ENCODE measurements at places on chromosomes 12 and 14.

DNA sequence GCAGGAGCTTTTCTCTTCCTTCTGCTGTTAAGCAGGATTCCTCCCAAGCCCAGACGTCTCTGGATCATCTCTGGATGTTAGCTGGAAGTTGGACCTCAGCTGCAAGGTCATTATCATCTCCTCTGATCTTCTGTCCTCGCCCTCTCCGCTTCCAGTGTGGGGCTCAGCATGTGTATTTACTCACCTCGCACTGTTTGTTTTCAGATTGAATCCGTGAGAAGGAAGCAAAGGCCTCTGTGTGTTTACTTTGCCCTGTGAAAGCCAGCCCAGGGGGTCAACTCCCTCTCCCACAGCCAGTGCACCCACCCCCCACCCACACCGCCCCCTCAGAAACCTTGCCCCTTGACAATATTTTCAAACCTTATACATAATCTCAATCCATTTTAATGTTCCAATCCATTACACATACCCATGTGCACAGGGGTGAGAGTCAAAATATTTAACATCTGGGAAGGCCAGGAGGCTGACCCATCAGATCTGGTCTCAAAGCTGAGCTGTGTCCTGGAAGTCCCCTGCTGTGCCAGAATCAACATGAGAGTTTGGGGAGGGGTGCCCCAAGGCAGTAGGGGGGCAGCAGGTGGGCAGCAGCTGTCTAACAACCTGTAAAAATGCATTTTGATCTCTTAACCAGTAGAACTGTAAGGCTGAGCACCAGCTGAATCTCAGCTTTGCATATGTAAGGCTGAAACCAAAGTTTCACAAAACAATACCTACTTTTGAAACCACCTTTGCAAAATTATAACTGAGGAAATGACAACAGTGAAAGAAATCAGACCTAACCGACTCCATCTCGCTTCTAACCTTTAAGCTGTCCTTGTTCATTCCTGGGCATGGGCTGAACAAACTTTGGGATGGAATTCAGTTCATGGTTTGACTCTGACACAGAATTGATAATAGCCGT lies 157.9 kb downstream of the ZNF664 start:
- peak; percentile 90 for DNase-seq

DNA sequence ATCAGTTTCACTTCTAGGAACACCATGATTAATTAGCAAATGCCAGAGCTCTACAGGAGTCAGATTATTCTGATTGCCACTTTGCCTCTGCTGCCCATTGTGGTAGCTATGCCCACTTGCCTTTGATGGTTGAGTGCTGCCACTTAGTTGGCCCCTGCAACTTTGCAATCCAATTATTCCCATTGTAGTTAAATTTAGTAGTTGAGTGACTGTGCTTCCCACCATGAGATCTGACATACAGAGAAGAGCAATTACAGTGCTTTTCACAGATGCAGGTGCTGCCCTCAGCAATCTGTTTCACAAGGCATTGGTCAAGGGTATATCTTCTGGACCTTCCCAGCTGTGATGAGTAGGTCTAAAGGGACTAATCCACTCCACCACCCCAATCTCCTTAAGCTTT lies 468.4 kb upstream of the RGS6 start:
- DNase-seq, result no peak

- DNase-seq, result no peak
Measured at GRCh38 chr12:3775385-3776035, 22.6 kb upstream of the CRACR2A start.

- no peak for DNase-seq
Measured at GRCh38 chr12:124524231-124524925, 43.0 kb downstream of the NCOR2 start.

DNA sequence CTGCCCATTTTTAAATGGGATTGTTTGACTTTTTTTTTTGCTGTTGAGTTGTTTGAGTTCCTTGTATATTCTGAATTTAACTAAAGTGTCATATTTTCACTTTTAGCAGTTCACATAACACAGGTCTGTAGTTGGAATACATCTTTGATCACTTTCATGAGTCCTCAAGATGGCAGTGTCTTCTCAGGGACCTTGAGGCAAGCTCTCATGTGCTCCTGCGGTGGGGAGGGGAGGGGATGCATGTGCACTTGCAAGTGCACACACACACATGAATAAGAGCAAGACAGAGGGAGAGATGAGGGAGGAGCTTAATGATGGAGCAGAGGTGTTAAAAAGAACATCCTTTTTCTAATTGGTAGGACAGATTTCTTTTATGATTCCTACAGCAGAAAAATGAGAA lies 291.4 kb upstream of the OR4E1 start:
- DNase-seq, result no peak

DNA sequence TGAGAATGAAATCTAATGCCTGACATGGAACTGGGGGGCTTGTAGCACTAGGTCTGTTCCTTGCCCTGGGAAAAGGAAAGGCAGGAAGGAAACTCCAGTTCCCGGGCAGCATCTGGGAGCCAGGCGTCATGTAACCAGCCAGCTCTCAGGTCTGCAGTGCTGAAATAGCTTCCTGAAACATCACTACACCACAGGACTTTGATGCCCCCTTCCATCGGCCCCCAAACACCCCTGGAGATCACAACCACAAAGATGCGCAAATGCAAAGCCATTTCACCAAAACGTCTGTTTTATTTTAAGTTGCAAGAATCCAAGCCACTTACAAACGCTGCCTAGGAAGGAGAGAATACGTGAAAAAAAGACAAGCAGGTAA lies 40.9 kb downstream of the KCTD10 start:
- DNase-seq, result no peak

GRCh38 chr12:31574803-31575575 lies 15.9 kb downstream of the DENND5B start:
- no peak for DNase-seq

DNA sequence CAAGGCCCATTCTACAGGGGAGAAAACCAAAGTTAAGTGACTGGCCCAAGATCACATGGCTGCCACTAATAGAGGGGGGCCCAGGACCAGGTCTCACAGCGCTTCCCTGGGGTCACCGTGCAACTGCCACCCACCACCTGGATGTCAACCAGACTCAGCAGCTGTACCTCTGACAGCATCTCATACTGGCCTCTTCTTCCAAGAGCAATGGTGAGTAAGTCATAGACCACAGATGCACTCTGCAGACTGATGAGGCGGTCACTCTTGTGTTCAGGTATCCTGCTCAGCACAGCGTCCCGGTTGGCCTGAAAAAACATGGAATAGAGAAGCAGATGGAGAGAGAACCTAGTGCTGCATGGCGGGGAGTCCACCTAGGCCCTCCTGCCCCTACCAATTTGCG lies 139.9 kb downstream of the TTC7B start:
- DNase-seq, result no peak

DNA sequence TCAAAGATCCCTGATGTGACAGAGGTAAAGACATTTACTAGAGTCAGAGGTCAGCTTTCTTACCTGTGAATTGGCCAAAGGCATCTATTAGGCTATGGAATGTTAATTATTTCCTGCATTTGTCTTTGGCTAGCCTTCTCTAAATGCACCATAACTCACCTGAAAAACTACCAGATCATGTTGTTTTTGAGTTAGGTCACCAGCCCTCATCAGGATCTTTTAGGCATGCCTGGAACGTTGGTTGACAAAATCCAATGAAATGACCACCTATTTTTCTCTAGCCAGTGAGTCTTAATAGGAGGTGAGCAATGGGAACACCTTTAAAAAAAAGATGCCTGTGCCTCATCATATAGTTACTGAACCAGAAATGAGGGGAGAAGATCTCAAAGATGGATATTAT lies 46.2 kb downstream of the ANO4 start:
- no peak for DNase-seq

All from SHP77 treated with DMSO at 0.1 percent for 48 hours (cell line).